Epithelial cell of proximal tubule (primary cell): ENCODE measurements at places on chromosomes 16 and 17.

GRCh38 chr17:41734139-41734948, at the start of gene HAP1:
Gene HAP1, minus strand, starts transcription at chr17:41734643. Its CDS starts 9 bp downstream, at chr17:41734634.
- DNase-seq, result no peak

GRCh38 chr16:28059841-28060575, 3.5 kb downstream of the GSG1L start:
- DNase-seq, result no peak

DNA sequence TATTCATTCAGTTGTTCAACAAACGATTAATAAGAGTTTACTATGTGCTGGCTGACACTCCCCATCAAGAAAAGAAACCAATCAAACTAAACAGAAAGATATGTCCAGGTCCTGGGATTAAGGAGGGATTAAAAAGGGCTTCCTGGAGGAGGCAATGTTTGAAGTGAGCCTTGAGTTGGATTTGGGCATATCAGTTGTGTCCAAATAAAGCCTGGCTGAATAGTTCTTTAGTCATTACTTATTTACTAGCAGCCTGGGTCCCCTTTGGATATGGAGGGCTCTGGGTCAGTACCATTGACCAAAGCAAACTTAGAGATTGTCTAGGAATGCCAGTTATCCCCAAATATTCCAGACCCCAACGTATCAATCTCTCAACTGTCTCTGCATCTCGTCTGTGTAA, 117.7 kb downstream of the COPRS start:
- DNase-seq, result no peak

DNA sequence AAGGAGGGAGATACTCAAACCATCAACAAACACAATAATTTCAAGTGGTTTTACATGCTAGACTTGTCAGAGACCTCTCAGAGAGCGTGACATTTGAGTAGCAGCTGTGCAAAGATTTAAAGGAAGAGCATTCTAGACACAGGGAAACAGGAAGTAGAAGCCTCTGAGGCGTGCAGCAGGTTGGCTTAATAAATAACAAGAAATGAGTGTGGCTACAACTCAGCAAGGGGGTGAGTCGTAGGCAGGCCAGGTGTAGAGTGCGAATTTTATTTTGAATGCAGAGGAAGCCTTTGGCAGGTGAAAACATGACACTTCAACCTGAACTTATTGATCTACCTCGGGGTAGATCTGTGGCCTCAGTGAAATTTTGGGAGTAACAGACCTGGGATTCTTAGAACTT, 73.2 kb upstream of the MRTFB start:
- peak; percentile 83 for DNase-seq

DNA sequence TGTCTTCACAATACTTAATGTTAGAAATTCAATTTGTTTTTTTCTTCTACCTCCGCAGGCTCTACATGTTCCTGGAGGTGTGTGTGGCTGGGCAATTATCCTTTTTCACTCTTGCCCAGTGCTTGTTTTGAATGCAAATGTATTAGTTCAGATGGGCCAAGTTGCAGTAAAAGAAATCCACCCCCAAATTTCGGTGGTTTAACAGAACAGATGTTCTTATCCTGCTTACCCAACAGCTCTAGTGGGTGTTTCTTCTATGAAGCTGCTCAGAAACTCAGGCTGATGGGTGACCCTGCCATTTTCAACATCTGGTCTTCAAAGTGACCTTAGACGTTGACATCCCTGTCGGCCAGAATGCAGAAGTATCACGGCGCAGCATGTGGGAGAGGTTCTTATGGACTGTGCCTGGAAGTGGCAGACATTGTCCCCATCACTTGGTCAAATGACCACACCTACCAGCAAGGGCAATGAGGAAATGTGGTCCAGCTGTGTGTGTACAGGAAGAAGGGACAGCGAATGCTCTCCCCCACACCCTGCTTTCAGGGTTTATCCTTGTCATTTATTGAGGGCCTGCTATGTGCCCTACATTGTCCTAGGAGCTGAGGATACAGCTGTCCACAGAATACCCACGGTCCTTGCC, 157.3 kb downstream of the CDH13 start:
- no peak for DNase-seq

- no peak for DNase-seq
Observed at GRCh38 chr17:48584223-48584741, 5.8 kb downstream of the HOXB3 start.

GRCh38 chr17:77892469-77893143, 65.9 kb upstream of the TNRC6C start:
- DNase-seq, result no peak

DNA sequence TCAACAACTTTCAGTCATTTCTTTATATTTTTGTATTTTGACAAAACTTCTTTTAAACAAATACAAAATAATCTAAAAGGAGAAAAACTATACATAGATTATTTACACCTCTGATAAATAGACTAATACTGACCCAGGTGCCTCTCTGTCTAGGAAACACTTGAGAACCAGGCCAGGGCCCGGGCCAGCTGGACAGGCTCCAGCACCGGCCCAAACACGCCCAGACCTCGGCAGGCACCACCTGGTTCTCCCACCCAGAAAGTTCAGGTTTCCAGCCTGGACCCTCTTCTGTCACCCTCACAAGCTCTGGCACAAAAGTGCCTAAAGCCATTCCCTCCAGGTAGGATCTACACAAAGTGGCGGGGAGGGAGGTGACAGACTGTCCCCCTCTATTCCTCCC, 97.0 kb upstream of the DNAH17 start:
- DNase-seq, result no peak

DNA sequence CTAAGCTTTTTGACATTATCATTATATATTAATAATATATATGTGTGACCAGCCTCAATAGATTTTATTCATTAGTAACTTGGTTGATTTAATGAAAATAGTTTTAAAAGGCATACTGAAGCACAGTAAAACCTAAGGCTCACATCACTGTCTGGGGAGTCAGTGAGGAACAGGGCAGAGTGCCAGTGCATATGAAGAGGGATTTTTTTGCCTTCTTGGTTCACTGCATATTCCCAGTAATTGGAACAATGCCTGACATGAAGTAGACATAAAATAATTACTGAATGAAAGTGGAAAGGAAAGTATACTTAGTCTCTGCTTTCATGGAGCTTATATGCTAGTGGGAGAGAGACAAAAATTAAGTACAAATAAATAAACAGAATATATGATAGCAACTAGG, 81.1 kb downstream of the FTO start:
- no peak for DNase-seq

GRCh38 chr17:29699283-29699682, 76.6 kb upstream of the CORO6 start:
- peak; percentile 53 for DNase-seq

DNA sequence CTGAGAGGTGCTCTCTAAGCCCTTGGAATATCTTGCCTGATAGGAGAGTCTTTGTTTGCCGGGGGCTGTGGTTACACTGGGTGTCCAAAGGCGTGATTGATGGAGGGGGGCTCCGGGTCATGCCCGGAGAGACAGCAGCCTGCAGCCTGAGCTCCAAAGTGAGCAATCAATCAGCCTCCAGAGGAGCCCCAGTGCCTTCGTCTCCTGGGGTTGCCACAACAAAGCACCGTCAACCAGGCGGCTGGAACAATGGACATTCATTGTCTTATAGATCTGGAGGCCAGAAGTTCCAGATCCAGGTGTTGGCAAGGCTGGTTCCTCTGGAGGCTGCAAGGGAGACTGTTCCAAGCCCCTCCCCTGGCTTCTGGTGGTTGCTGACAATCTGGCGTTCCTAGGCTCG, 24.0 kb upstream of the GINS2 start:
- no peak for DNase-seq
